ENCODE measurements at places on chromosomes 7 and 10.
A peak's percentile ranks its signal among the peaks of the same experiment; 100 is the strongest.

- no peak for DNase-seq
Observed at GRCh38 chr7:54967377-54967776, 51.4 kb upstream of the EGFR start.

DNA sequence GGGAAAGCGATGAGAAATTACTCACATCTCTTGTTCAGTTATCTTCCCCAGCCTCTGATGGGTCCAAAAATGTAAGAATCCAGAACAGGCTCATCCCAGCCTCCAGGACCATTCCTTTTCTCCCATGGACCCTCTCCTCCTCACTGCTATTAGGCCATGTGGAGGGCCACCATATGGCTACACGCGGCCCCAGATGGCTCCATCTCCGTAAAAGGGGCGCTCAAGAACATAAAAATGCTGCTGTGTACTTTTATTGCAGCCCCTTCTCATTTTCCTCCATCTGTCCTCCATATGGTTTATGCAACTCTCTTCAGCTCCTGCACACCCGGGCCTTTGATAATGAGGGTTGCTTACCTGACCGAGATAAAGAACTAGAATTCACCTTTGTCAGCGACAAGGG is 166.2 kb downstream of the RAPGEF5 start:
- no peak for DNase-seq

- DNase-seq: no peak
Observed at GRCh38 chr7:77710067-77710466, 13.8 kb downstream of the RSBN1L start.

- no peak for DNase-seq
Observed at GRCh38 chr10:20429742-20430141, 467.4 kb downstream of the NEBL start.

DNA sequence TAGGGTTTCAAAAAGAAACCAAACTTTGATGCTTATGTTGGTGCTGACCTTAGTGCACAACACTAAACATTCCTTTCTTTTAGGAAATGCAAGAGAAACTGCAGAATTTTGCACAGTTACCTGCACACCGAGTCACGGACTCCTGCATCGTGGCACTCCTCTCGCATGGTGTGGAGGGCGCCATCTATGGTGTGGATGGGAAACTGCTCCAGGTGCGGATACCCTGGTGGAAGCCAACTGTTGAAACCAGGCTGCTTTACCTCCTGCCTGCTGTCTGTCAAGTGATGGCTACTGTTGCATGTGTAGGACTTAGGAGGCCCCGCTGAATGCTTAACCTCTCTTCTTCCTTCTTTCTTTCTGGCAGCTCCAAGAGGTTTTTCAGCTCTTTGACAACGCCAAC is 11.7 kb downstream of the CASP2 start:
- no peak for DNase-seq

- DNase-seq: no peak
Observed at GRCh38 chr10:132417257-132417910, 20.4 kb downstream of the PWWP2B start.

GRCh38 chr10:9379183-9379582 is 1324.7 kb downstream of the GATA3 start:
- no peak for DNase-seq

- DNase-seq: no peak
Observed at GRCh38 chr10:62681211-62681940, 123.1 kb upstream of the ADO start.

GRCh38 chr7:95599069-95599468 is 2.8 kb upstream of the PDK4 start:
- no peak for DNase-seq

GRCh38 chr7:139990142-139990535 is 72.6 kb downstream of the PARP12 start:
- DNase-seq: peak; percentile 40

- no peak for DNase-seq
Observed at GRCh38 chr10:70679498-70679897, 7.2 kb downstream of the ADAMTS14 start.

DNA sequence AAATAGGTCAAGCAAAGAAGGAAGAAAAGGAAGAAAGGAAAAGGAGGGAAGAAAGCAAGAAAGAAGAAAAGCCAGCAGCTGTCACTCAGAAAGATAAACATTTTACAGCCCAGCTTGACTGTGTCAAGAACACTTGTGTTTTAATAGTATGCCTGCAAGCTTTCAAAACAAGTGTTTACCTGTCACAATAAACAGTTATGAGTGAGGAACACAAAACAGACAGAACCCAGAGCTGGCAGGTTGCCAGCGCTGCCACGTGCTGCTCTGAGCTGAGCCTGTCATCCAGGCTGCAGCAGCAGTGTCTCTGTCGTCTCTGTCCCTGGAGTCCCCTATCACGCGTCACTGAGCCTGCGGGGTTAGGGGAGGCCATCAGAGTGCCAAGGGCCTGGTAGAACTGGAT is 827.6 kb upstream of the AUTS2 start:
- DNase-seq: no peak

- DNase-seq: no peak
Observed at GRCh38 chr7:105906695-105907094, 30.3 kb upstream of the ATXN7L1 start.

- no peak for DNase-seq
Observed at GRCh38 chr10:80457554-80458262, 3.6 kb downstream of the TSPAN14 start.

DNA sequence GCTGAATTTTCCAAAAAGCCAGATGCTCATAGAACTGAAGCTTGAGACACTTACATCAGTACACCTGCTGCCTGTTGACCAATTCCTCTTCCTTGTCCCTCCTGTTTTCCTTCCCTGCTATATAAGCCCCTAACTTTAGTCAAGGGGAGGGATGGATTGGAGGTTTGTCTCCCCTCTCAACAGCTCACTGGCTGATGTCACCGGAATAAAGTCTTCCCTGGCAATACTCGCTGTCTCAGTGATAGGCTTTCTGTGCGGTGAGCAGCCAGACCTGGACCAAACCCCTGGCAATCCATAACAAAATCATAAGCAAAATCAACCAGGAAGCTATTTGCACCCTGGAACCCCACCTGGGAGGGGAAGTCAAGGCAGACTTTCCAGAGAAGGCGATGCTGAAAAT is 929 bp upstream of the IRF5 start:
- no peak for DNase-seq

- DNase-seq: no peak
Observed at GRCh38 chr10:89079961-89080360, 89.4 kb downstream of the FAS start.

DNA sequence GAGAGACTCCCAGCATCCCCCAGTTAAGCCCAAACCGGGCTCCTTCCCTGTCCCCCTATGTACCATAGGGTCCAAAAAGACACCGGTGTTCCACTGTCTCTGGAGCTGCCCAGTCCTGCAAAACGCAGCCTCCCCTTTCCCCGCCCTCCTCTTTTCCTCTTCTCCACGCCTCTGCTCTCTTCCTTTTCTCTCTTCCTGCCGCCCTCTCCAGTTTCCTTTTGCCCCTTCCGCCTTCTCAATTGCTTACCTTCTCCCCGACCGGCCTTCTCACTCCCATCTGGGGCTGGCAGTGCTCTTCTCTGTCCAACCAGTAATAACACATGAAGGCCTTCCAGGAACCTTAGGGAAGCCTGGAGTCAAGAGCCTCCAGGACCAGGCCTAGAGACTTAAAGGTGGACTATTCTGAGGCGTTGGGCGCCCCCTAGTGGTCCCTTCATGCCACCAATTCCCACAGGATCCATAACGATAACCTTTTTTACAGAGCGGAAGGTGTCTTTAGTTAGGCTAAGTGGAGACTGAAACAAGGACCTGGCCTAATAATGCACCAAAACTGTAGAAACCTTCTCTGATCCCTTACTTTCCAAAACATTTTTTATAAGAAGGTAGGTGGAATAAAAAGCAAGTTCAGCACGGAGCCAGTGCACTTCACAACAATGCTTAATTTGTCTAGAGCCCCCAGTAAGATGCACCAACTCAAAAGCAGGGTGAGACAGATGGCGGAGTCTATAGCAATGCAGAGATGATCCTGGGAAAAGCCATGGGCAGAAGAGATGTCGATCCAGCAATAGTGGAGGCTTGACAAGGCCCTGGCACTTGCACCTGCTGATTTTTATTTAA is 27.2 kb upstream of the MSRB2 start:
- DNase-seq: peak; percentile 77

GRCh38 chr7:120171406-120171805 is 101.6 kb upstream of the KCND2 start:
- DNase-seq: no peak

DNA sequence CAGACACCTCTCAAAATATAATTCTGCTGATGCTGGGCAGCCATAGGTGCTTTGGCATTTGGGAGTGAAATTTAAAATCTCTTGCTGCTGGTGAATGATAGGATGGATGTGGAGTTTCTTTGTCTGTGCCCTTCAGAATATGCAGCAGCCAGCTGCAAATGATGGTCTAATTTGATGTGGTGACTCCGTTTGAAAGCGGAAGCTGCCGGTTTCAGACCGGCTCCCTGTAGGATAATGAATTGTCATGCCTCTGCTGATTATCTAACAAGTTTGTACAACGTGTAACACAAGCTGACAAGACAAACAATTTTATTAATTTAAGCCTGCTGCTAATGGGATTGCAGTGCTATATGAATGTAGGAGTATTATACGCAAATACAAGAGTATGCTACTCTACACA is 103.5 kb downstream of the SND1 start:
- no peak for DNase-seq

DNA sequence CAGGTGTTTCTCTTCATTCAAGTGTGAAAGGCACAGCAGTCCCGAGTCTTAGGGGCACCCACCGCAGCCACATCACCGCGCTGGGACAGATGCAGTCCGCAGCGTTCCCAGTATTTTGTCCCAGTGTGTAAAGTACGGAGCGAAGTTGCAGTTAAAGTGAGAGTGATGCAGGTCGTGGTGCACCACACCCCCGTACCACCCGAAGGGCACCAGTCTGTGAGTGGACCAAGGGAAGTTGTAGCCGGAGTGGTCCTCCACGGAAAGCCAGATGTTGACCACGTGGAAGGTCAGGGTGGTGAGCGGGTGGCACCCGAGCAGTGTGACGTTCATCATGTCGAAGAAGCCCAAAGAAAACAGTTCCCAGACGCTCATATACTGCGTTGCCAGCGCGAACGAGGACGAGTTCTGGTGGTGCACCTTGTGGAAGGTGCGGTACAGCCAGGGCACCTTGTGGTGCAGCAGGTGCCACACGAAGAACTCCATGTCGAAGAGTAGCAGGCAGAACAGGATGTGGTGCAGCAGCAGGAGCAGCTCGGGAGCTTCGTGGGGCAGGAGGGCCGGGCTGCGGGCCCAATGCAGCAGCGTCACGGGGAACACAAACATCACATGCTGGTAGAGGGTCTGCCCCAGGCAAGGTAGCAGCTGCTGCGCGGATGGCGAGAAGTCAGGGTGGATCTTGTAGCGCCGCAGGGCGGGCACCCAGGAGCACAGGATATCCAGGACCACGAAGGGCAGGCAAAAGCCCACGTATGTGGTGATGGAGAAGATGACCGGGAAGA is 526 bp downstream of the CH25H start:
- peak; percentile 69 for DNase-seq

DNA sequence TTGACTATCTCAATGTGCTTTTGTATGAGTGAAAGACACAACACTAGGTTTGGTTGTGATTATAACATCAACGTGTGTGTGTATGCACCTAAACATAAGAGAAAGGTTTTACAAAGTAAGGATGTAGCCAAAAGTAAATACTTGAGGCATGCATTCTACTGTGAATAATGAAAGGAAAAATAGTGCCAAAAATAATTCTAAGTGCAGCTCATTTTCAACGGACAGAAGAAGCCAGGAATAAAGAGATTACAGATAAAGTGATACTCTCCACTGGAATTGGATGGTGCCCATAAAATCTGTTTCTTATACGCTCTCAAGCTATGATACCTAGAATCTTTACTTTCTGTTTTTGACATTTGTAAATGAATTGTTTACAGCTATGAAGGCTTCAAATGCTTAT is 135.0 kb upstream of the TMEM72 start:
- no peak for DNase-seq

DNA sequence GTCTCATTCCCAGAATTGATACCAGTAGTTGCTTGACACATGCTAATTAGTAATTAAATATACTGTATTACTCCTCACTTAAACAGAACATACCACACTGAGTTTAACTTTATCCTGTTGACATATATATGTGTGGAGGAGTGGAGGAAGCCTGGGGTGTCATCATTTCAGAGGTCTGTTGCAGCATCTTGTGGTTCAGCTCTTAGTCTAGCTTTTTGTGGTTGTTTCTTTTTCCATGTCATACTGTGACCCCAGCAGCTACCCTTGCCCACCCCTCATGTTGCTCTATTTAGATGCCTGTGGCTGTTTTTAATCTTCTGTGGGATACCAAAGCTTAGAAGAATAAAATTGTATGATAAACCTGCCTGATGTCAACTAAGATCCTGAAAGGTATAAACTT is 875.4 kb downstream of the LRMDA start:
- DNase-seq: no peak

- peak; percentile 78 for DNase-seq
Observed at GRCh38 chr7:33922820-33923219, 17.5 kb downstream of the BMPER start.

- DNase-seq: no peak
Observed at GRCh38 chr10:97278491-97278989, 13.9 kb downstream of the ARHGAP19 start.

DNA sequence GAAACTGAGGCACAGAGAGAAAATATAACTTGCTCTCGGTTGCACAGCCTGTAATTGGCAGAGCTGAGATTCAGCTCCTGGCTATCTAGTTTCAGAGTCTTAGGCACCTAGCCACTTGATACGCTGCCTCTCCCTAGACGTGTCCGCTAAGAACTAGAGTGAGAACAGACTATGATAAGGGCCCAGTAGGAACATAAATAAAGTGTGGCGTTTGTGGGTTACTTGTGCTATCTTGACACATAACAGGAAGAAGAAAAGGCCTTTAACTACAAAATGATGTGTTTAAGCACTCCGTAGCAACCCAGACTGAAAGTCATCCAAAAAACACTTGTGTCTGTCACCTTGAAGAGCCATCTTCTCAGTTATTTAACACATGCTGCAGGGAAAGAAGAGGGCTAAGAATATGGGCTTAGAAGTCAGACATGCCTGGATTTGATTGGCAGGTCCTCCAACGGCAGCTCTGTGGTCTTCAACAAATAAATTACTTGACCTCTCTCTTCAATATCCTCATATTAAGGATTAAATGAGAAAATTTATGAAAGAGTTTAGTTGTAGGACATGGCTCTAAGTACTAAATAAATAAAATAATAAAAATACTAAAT is 96.2 kb downstream of the SGMS1 start:
- no peak for DNase-seq

DNA sequence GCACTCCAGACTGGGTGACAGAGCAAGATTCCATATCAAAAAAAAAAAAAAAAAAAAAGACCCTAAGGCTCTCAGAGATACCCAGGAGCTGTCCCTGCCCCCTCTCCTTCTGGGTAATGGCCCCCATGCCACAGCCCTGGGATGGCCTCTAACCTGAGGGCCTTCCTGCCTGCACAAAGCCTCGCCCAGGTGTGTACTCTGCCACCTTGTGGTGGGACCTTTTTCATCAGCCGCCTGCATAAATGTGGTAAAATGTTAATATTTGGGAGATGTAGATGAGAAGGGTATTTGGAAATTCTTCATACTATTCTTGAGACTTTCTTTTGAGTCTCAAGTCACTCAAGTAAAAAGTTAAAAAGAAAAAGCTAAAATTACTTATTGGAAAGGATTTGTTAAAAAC is 46.3 kb upstream of the RNF216 start:
- DNase-seq: no peak

GRCh38 chr7:1924258-1924817 is 254.3 kb downstream of the ELFN1 start:
- DNase-seq: no peak

GRCh38 chr10:95831515-95831914 is 75.6 kb downstream of the ENTPD1 start:
- no peak for DNase-seq

All from tibial artery (tissue), 4 donors.